NCI-H1694 treated with DMSO at 0.1 percent for 48 hours (cell line): ENCODE measurements at places on chromosomes 11 and 22.
A peak's percentile ranks its signal among the peaks of the same experiment; 100 is the strongest.

DNA sequence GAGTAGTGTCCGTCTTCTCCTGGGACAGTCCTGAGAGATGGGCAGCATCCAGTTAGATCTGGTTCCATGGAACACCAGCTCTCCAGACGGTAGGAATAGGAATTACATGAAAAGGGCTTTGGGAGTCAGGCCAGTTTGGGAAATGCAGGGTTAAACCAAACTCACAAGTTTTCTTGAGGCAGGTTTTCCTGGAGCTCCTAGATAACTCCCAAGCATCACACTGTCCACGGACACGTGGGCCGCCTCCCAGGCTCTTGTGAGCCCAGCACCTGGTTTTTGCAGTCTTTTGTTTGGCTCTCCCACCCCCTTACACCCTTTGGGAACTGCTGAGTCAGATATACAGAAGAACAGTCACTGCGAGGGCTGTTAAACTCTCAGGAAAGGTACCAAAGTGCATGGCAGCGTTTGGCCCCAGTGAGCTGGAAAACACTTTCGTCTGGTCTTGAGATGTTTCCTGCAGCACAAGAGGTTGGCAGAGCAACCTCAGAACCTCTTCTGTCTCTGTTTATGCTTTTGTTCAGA, 90.0 kb downstream of the BCR start:
- DNase-seq = no peak

DNA sequence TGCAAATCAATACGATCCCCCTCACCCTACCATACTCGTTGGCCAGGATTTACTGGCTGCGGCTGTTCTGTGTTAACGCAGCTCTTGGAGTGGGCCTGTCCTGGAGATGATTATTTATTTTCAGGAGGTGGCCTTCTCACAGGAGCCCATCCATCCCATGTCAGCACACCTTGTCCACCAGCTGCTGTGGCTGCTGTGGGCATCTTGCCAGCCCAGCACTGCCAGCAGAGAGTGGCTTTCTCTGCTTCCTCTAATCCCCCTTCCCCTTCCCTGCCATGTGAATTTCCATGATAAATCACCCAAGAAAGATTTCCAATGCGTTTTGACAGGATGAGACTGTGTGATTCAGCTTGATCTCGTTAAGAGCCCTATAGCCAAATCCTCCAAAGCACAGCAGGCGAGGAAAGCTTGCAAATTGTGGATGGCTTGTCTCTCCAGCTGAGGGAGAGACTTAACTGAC, 309.1 kb upstream of the C11orf87 start:
- DNase-seq = peak; percentile 29

GRCh38 chr11:28245131-28245530, 136.9 kb downstream of the METTL15 start:
- DNase-seq = no peak

GRCh38 chr22:25070956-25071355, 118.4 kb downstream of the KIAA1671 start:
- DNase-seq = no peak

DNA sequence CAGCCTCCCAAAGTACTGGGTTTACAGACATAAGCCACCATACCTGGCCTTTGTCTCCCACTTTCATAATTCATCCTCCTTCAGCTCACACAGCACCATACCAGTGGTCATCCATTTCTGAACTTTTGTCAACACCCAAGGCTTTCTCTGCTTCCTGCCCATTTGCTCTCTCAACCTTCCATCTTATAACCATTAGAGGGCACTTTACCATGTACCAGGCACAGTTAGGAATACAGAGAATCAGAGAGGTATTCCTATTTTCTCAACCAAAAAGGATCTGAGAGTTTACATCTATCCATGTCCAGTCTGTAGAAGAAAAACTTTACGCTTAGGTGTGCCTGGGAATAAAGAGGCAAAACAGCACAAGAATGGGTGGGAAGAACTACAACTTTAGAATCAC, 397.6 kb downstream of the BUD13 start:
- DNase-seq = no peak

GRCh38 chr22:44055805-44056204, 31.7 kb downstream of the PARVB start:
- no peak for DNase-seq

GRCh38 chr22:45334068-45334467, 24.3 kb downstream of the FAM118A start:
- peak; percentile 46 for DNase-seq

DNA sequence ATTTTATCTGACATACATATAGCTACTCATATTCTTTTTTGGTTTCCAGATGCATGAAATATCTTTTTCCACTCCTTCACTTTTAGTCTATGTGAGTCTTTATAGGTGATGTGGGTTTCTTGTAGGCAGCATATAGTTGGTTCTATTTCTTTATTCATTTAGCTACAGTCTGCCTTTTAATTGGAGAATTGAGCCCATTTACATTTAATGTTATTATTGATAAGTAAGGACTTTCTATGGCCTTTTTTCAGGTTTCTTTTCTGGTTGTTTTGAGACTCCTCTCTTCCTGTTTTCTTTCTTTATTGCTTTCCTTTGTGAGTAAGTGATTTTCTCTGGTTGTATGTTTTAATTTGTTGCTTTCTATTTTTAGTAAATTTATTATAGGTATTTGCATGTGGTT, 27.2 kb downstream of the CNTF start:
- DNase-seq = no peak

DNA sequence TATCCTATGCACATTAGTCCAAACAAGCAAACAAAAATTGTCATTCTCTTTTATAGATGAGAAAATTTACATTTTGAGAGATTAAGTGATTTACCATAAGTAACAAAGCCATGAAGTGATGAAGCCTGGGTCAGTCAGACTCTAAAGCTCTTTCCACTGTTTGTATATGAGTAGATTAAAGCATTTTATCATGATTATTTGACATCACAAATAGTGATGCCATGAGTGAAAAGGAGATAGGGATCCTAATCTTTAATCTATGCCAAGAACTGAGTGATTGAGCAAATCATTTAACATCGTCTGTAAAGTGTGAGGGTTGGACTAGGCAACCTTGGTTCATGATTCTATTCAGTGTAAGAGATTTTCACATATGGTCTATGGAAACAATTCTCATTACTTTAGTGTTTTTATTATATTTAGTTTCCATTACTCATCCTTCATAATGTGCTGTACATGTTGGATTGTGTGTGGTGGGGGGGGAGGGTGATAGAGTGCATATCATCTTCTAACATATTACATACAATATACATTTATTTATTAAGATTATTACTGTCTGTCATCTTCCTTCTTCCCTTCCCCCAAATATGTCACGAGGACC, 50.7 kb downstream of the ARHGEF12 start:
- no peak for DNase-seq

DNA sequence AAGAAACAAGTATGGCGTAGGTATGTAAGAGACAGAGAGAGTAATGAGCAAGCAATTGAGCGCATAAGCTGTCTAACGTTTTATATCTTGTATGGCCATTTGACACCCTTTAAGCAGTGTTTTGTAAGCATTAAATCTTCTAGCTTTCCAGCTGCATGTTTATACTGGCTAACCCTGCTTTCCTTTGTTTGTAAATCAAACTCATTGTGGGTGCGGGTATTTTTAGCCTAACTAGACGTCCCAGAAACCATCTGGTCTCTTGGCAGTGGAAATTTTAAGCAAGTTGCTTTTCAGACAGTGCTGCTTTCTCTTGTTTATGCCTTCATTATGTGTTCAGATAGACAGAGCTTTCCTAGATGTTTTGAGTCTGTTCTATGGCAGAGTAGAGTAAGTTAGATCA, 73.5 kb downstream of the RNF169 start:
- peak; percentile 19 for DNase-seq

DNA sequence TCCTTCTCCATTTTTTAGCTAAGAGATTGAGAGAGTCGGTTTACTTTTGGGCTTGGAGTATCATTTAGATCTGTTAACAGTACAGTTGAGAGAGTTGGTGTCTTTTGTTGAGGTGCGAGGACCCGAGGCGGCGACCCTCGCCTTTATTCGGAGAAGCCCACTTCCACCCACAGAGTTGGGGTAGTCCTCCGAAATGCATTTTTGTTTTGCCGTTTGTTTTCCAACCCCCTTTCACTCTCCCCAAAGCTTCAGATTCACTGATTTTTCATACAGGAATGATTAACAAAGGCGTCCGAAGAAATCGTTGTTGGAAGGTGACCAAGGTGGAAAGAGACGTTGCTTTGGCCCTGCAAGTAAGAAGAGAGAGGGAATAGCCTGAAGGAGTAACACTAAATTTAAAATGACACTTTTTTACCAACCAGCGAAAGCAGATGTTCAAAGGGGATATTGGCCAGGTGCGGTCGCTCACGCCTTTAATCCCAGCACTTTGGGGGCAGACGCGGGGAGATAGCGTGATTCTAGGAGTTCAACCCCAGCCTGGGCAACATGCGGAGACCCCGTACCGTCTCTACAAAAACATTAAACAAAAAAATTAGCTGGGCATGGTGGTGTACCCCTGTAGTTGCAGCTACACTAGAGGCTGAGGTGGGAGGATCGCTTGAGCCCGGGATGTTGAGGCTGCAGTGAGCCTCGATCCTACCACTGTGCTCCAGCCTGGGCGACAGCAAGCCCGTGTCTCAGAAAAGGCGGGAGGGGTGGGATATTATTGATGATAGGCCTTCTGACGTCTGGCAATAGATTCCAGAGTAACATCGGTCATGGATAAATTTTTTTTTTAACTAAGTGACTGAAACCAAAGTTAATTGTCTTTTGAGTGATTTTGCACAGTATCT, 899 bp upstream of the RAB30 start:
- no peak for DNase-seq

- no peak for DNase-seq
These were observed 22.2 kb downstream of the CYB5R2 start for GRCh38 chr11:7651140-7651551.
